ENCODE measurements at places on chromosomes 4 and X.

GRCh38 chrX:103431316-103431715 is 55.0 kb downstream of the BEX3 start:
- DNase-seq: no peak

- DNase-seq: no peak
Observed at GRCh38 chr4:114132830-114133229, 153.4 kb upstream of the ARSJ start.

- no peak for DNase-seq
Observed at GRCh38 chrX:11424903-11425674, 131.9 kb downstream of the AMELX start.

GRCh38 chr4:177401658-177402273 is 40.5 kb downstream of the AGA start:
- no peak for DNase-seq

DNA sequence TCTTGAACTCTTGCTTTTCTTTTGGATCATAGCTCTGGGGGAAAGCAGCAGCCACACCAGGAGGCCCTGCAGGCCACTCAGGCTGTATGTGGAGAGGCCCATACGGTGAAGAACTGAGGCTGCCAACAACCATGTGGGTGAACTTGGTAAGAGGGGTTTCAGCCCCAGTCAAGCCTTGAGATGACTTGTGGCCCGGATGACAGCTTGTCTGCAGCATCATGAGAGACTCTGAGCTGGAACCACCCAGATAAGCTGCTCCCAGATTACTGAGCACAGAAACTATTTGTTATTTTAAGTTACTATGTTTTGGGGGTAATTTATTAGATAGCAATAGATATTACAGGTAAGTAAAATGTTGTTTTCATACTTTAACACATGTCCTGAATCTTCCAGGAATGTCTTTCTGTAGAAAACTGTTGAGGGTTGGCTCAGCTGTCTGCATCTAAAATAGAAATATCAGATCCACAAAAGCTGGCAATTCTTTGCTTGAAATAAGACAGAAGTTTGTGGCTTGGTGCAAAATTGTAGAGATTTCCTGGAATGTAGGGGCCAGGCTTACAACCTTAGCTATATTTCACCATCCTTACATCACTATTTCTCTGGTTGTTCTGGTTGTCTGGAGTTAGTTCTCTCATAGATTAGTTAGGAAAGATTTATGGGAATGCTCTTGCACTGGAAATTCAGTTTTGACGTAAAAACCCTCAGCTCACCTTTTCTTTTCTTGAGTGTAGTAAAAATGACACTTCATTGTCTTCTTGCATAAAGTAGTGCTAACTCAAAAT is 272.1 kb downstream of the RAPGEF2 start:
- no peak for DNase-seq

GRCh38 chr4:37400241-37400881 is 155.8 kb downstream of the NWD2 start:
- no peak for DNase-seq

GRCh38 chrX:131792789-131793462 is 230.2 kb upstream of the STK26 start:
- no peak for DNase-seq

GRCh38 chrX:81120936-81121371 is 80.8 kb downstream of the HMGN5 start:
- no peak for DNase-seq

GRCh38 chr4:36325926-36326325 is 44.5 kb downstream of the DTHD1 start:
- DNase-seq: no peak

DNA sequence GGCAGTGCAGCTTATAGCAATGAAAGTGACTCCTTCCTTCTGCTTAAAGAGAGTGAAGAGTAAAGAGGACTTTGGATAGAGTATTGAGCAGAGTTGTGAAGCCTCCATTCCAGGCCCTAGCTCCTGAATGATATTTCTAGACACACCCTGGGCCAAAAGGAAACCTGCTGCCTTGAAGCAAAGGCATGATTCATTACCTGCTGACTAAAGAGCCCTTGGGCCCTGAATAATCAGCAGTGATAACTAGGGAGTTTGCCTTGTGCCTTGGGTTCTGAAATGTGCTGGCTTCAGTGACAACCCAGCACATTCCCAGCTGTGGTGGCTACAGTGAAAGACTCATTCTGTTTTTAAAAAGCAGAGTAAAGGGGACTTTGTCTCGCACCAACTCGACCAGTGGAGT is 49.2 kb downstream of the STPG2 start:
- no peak for DNase-seq

GRCh38 chr4:78766650-78767049 is 9.5 kb upstream of the BMP2K start:
- DNase-seq: no peak

- DNase-seq: no peak
Observed at GRCh38 chr4:123495530-123495929, 98.9 kb downstream of the SPRY1 start.

- DNase-seq: no peak
Observed at GRCh38 chrX:91279479-91279878, 155.2 kb upstream of the PABPC5 start.

GRCh38 chrX:39144323-39144722 is 343.1 kb downstream of the MID1IP1 start:
- DNase-seq: no peak

GRCh38 chr4:22474636-22475310 is 41.1 kb downstream of the ADGRA3 start:
- no peak for DNase-seq

DNA sequence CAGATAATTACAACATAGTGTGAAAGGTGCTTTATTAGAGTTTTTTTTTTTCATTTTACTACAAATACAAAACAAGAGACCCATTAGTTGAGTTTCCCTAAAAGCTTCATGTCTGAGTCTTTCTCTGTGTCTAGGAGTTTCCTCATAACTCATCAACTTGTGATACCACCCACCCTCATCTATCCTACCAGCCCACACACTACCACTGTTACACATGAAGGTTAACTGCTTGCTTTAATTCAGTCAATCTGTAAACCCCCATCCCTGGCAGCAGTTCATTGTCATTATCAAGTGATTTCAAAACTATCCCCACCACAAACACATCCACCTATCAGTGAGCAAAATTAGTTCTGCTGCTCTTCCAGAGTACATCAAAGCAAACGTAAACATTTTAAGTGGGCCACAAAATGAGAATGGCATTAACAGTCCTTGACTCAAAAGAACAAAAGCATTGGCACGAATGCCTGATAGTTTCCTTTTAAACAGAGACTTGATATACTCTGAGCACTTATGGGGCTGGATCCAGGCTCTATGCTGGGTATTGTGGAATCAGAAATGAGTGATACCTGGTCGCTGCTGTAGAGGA is 331.6 kb upstream of the FAM241A start:
- no peak for DNase-seq

DNA sequence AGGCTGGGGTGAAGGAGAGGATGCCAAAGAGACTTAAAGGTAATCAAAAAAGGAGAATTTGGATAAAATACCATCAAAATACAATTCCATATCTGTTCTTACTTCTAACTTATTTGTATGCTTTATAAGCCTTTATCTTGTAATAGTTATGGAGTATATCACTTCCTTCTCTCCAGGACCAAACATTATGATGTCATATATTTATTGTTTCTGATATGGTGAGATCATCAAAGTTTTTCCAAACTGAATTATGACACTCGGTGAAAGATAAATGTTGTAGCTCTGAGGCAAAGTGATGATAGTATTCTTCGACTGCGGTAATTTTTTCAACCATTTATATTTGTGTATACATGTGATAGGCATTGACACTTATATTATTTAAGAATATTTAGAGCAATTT is 619.3 kb upstream of the TECRL start:
- no peak for DNase-seq

GRCh38 chrX:107750263-107750662 is 25.3 kb downstream of the TSC22D3 start:
- DNase-seq: no peak

DNA sequence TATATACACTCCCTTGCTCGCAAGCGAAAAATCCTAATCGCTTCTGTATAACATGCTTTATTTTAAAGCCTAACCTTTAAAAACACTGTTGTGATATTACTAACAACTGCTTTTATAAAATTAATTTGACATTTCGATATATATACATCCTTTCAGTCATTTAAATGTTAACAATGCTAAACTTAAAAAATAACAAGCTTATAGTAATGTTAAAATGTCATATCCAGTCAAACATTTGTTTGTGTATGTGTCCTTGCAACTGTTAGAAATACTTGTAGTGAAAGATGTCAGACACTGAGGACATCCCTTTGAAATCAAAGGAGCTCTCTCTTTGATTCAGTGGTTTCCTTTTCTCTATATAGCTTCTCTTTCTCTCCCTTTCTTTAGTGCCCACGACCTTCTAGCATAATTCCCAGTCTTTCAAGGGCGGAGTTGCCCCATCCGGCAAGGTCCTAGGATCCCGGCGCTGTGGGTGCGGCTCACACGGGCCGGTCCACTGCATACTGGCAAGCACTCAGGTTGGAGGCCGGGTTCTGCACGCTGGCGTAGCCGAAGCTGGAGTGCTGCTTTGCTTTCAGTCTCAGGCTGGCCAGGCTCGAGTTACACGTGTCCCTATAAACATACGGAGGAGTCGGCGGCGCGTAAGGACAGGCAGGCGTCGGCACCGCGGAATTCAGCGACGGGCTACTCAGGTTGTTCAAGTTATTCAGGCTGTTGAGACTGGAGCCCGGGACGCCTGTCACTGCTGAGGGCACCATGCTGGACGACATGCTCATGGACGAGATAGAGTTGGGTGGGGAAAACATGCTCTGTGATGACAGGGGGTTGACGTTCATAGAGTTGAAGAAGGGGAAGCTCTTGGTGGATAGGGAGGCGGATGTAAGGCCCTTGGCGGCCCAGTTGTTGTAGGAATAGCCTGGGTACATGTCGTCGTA is 5.0 kb downstream of the PITX2 start:
- DNase-seq: no peak

- no peak for DNase-seq
Observed at GRCh38 chrX:20218836-20219505, 47.7 kb downstream of the RPS6KA3 start.

DNA sequence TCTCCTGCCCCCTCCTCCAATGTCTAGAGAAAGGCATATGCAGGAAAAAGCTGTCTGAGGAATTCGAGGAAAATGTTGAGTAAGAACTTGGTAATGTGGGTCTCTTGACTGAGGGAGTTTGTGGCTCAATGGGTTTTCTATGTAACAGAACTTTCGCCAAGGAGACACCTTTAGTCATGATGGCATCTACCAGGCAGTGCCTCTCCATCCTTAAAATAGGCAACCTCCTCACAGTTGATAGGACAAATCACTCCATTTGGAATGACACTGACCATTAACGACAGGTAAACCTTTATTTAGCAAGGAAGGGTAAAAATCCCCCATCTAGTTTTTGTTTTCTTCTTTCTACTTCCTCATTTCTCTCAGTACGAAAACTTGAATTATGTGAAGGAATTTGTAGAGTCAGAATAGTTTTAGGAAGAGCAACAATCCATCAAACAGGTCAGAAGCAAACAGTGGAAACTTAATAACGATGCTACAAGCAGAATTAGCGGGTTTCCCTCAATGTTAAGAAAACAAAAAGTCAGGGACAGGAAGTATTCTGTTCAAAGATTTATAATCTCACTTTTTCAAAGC is 2.7 kb downstream of the GSX2 start:
- DNase-seq: no peak

DNA sequence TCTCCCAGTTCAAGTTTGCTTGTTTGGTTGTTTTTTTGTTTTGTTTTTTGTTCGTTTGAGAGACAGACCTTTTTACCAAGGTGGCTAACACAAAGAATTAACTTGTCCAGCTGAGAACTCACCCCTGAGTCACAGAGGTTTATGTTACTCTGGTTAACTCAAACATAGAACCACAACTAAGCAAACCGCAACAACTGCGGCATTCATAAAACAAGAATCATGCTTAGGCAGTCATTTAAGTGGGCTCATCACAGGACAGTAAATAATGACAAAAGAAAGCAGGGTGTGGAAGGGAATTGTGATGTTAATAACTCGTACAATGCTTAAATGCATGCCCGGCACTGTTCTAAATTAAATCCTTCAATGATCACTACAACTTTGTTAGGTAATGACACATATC is 24.7 kb upstream of the IL13RA1 start:
- no peak for DNase-seq

GRCh38 chr4:8185930-8186329 is 13.2 kb upstream of the SH3TC1 start:
- no peak for DNase-seq

DNA sequence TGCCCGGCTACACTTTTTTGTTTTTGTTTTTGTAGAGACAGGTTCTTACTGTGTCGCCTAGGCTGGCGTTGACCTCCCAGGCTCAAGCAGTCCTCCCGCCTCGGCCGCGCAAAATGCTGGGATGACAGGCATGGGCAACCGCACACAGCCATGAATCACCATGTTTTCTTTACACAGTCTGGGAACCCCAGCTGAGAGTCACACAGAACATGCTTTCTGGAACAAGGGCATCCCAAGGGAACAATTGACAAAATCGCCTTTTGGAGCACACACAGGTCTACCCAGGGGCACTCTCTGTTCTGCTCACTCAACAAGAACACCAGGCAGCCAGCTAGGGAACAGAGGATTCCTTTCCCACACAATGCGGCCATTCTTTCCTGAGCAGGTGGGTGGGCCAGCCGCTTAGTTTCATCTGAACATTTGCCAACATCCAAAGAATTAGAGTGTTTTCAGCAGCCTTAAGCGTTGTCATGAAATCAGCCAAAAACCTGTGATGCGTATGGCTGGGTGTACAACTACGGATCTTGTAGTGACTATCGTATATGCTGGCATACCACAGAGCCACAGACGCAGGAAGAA is 15.7 kb downstream of the PRKX start:
- DNase-seq: no peak

- DNase-seq: no peak
Observed at GRCh38 chrX:124256216-124256615, 76.2 kb upstream of the TEX13D start.

DNA sequence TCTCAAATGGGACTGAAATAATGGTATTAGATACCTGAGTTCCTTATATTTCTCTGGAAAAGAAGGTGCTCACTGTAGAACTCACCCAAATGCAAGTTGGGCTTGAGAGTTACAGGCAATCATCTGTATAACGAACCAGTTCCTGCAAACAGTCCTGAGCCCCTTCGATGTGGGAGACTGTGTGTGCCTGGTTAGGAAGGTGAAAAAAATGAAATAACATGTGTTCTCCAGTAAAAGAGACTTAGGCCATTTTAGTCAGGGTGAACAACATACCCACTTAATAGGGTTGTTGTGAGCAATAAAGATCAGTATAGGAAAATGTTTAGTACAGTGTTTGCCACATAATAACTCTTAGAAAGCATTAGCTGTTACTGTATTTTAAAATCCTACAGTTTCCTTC is 23.4 kb downstream of the STIM2 start:
- no peak for DNase-seq

- no peak for DNase-seq
Observed at GRCh38 chr4:141254326-141254725, 33.6 kb downstream of the ZNF330 start.

Data from central memory CD8-positive, alpha-beta T cell (primary cell).